ENCODE measurements at places on chromosomes 3 and 15.

GRCh38 chr15:81000144-81000623 is 539 bp upstream of the TLNRD1 start:
- DNase-seq: no peak

GRCh38 chr3:17983106-17983505 is 240.7 kb upstream of the TBC1D5 start:
- DNase-seq: no peak

GRCh38 chr3:62119139-62119538 is 254.2 kb downstream of the FEZF2 start:
- DNase-seq: no peak

DNA sequence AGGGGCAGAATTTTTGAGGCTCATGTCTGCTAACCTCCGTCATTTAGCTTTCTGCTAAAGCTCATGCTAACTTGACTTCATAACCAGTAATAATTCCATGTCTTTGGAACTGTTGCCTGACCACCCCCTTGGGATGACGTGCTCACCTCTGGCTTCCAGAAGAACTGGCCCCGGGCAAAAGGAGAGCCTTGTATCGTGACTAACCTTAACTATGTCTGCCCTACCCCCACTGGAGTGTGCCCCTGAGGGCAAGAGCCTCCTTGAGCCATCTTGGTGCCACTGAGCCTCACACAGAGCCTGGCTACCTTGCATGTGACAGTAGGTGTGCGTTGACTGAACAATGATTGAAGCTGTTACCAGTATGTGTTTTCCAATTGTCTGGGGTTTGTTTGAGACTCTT is 4.7 kb downstream of the LRRK1 start:
- DNase-seq: no peak

- DNase-seq: no peak
These were observed 1.2 kb upstream of the UBP1 start for GRCh38 chr3:33441225-33441976.

- peak; percentile 24 for DNase-seq
These were observed at the start of gene SLC49A4 for GRCh38 chr3:122794779-122795673. Gene SLC49A4, plus strand, starts transcription at chr3:122795069. Its CDS starts 124 bp downstream, at chr3:122795193.

DNA sequence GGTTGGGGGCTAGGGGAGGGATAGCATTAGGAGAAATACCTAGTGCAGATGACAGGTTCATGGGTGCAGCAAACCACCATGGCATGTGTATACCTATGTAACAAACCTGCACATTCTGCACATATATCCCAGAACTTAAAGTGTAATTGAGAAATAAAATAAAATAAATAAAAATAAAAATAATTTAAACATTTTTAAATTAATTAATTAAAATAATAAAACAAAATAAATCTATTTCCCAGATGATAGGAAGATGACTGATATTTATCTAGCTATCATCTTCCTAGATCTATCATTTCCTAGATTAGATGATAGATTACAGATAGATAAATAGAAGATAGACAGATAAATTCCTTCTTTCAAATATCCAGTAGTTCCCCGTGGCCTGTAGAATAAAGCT is 137.3 kb downstream of the OCA2 start:
- no peak for DNase-seq

- DNase-seq: no peak
These were observed 16.1 kb downstream of the POU1F1 start for GRCh38 chr3:87260270-87260669.

- DNase-seq: no peak
These were observed 190.8 kb upstream of the LPP start for GRCh38 chr3:187963003-187963676.

GRCh38 chr3:178086144-178086825 is 450.0 kb upstream of the KCNMB2 start:
- DNase-seq: no peak

DNA sequence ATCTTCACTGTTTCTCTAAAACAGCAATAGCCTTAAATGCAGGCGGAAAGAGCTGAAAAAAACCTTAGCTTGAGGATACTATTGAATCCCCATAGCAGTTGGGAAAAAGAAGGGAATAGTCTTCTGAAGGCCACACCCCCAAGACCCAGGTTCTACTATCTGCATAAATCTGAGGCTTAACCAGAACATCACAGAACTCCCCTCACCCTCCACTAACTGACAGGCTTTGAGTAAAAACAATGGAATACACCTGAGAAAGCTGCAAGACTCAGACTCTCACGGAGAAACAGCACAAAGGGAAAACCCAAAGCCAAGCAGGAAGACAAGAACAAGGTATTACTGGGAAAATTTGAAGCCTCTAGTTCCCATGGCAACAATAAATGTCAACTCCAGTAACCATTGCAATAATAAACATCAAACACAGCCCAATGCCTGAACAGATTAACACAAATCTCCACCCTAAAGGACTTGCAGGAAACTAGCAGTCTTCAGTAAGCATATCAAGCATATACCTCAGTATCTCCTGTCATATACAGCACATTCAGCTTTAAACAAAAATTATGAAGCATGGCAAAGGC is 56.4 kb downstream of the TMCC1 start:
- no peak for DNase-seq

DNA sequence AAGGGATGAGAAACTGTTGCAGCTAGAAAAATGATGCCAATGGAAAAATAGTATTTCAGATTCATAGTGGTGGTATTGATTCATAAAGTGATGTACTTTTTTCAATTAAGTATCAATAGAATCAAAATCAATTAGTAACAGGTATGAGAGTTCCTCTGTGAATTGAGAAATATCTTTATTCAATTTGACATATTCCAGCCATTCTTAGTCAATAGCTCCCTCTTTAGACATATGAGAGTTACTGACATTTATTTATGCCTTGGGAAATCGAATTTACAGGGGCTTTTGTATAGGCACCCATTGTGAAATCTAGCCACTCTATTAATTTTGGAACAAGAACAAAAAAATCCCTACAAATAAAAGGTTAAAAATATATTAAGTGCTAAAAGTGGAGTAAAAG is 386.9 kb upstream of the CNTN3 start:
- DNase-seq: no peak

GRCh38 chr3:45486136-45486535 is 97.8 kb downstream of the LARS2 start:
- DNase-seq: no peak

GRCh38 chr3:36707623-36708409 is 56.5 kb downstream of the DCLK3 start:
- DNase-seq: no peak

DNA sequence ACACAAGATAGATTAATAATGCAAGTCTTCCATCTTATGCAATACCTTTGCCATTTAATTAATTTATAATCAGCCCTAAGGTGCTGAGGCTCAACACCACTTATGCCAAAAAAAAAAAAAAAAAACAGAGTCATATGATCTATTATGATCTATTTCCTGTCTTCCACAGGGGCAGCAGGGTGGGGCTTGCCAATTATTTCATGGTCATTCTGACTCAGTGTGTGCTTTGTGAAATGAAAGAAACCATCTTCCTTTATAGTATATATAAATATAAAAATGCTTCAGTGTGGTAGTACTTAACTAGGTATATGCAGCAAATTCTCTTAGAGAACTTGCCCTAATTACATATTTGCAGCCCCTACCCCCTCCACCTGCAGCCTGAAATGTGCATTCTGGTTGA is 7.2 kb upstream of the RARB start:
- no peak for DNase-seq

GRCh38 chr3:99477650-99478049 is 160.7 kb upstream of the COL8A1 start:
- DNase-seq: no peak

DNA sequence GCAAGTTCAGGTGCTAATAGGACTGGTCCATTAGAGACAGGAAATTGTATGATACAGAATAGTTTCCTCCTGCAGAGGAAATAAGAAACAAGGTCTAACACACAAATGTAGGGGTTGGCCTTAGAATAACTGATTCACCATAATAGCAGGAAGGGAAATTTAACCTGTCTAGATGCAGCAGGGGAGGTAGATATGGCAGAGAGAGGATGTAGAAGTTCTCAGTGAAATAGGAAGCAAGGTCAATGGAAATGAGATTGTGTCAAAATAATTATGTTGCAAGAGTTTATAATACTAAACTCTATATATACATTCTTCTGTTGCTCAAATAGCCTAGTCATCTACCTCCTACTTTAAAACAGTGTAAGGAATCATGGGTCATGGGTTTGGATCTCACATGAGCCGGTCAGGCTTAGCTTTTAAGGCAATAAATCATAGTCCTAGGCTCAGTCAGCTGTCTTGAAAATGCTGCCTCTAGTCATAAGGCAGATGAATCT is 17.0 kb downstream of the BCL2A1 start:
- DNase-seq: no peak

DNA sequence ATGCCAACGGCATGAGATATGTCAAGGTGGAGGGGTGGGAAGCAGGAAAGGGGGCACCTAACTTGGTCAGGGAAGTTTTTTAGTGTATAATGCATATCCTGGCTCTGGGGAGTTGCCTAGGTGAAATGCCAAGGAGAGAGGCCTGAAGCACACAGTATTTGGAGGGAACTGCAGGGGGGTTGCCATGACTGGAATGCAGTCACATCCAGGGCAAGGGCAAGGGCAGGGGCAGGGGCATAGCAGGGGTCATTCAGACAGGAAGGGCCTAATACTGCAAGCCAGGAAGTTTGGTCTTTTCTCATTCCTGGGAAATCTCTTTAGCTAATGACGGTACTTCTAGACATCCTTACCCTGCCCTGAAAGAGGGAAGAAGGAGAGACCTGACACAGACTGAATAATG is 60.5 kb downstream of the MYRIP start:
- DNase-seq: no peak

- DNase-seq: no peak
These were observed 26.5 kb downstream of the AKAP13 start for GRCh38 chr15:85406916-85407315.

DNA sequence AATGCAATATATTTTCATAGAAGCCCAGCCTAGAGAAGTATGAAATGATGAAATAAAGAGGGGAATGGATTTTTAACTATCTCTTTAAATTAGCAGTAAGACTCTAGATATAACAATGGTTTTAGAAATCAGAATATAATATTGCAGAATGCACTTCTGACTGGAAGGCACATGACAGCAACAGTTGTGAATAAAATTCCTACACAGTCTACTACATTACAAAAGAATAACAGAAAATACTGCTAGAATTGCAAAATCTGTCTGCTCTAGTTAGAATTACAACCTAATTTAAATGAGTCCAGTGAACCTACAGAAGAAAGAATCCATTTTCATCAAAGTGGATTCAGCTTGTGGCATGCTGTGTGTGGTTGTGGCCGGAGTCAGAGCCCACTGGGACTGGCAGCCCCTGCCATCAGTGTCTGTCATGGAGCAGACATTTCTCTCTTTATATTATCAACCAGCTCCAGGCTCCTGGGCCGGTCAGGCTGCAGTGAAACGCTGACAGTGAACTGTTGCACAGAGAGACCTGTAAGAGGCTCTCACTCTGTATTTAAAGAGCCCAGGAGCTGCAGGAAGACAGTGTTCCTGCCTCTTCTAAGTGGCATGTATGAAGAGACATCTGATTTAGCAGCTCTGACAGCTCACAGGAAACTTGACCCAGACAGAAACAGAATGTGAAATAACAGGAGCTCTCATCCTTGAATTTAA is 1523.8 kb upstream of the CADM2 start:
- DNase-seq: no peak

GRCh38 chr3:67678665-67679064 is 24.3 kb upstream of the SUCLG2 start:
- no peak for DNase-seq

DNA sequence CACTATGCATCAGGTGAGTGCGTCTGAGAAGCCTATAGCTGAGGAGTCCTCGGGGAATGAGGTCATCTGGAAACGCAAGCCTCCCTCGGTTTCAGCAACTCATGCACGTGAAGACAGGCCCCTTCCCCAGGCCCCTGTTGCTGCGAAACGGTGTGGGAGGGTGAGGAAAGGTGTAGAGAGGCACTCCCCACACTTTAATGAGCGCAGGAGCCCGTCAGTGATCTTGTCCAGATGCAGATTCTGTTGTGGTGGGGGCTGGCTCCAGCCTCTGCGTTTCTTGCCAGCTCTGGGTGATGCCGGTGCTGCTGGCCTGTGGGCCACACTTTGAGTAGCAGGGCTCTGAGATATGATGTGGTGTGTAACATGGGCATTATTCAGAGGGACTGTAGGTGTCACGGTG is 38.6 kb upstream of the LACTB start:
- DNase-seq: no peak

- no peak for DNase-seq
These were observed 70.6 kb upstream of the SNRK start for GRCh38 chr3:43215663-43216275.

GRCh38 chr3:105752791-105753415 is 115.9 kb downstream of the CBLB start:
- DNase-seq: no peak

DNA sequence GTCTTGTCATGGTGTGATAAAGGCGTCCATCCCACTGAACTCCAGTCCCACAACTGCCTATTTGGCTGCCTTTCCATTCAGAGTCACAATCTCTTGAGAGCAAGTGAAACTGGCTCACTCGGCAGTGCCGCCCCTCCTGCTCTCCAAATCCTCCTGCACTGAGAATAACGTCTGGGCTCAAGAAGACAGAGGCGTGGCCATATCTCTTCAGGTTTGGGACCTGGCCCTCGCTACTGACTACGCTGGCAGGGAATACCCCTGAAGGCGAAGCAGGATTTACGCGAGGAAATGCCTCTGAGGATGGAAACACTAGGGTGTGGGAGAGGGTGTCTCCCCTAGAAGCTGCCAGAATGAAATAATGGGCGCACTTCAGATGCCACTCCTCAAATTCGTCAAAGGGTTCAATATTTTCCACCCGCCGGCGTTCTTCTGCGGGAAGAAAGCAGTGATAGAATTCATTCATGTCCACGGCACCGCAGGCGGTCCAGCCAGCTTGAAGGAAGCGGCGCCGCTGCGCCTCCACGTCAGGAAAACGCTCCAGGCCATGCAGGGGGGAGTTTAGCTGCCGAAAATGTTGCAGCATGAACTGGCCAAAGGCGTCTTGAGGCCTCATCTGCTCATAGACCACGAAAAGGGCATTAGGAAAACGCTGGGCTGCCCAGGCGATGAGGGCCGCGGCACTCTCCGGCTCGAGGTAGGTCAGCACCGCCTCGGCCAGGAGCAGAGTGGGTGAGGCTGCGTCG is 985 bp downstream of the LCMT2 start:
- no peak for DNase-seq

GRCh38 chr3:133209871-133210550 is 171.8 kb downstream of the TMEM108 start:
- no peak for DNase-seq

DNA sequence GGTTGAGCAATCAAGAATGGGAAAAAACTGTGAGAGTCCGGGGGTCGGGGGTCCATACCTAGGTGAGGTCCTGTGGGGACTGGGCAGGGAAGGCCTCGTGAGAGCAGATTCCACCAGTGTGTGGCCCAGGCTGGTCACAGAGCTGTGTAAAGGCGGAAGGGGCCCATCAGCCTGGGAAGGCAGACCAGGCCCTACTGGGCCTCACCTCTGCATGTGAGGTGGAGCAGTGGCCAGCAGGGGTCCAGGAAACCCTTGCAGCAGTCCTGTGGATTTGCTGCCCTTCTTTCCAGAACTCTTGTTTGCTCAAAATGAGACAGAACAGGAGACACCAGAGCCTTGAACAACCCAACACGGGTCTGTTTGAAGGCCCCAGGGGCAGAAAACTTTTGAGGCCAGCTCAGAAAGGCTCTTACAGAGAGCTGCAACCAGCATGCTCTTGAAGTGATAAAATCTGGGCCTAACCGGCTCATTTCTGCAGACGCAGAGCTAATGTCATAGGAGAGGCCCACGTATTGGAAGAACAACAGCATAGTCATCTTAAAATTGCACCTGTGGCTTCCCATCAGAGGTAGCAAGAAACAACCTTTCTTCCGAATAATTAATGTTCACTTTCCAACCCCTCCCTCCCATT is 30.3 kb upstream of the HHATL start:
- no peak for DNase-seq

GRCh38 chr3:170092907-170093306 is 55.1 kb downstream of the GPR160 start:
- DNase-seq: no peak

- no peak for DNase-seq
These were observed 390.3 kb upstream of the AGTR1 start for GRCh38 chr3:148307443-148307843.
